CD4-positive, alpha-beta T cell treated with Interleukin-6 for 4 hours (primary cell): ENCODE measurements at places on chromosomes 4 and X.

- DNase-seq: no peak
These were observed 314.9 kb downstream of the ADGRL3 start for GRCh38 chr4:61514991-61515390.

GRCh38 chrX:106415276-106415895 is 196.4 kb upstream of the RADX start:
- peak; percentile 17 for DNase-seq

DNA sequence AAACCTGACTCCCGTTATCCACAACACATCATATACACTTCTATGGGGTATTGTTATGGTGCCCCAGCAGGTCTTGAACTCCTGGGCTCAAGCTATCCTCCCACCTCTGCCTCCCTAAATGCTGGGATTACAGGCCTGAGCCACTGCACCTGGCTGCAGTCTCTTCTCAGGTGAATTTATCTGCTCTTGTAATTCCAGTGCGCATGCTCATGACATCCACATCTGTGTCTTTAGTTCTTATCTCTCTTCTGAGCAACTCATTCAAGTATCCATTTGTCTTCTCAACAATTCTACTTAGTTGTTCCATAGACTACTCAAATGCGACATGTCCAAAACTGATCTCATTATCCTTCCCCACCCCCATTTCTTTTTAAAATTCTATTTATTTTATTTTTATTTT is 20.5 kb upstream of the MID2 start:
- DNase-seq: no peak

- no peak for DNase-seq
These were observed 840.6 kb downstream of the NLGN4X start for GRCh38 chrX:5388087-5388486.

DNA sequence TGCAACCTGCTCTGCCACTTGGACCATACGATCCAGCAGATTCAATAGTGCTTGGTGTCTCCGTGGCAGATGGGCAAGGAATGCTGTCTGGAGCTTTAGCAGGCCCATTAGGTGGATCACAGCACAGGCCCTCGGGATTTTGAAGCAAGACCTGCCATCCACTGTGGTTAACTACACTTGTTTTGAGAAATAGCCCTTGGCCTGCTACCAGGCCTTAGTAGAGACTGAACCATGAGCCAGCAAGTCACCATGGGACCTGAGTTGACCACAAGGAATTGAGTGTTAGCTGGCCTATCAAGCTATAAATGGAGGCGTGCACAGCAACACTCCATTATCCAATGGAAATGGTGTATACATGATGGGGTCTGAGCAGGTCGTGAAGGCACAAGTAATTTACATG is 14.5 kb upstream of the LDB2 start:
- no peak for DNase-seq

DNA sequence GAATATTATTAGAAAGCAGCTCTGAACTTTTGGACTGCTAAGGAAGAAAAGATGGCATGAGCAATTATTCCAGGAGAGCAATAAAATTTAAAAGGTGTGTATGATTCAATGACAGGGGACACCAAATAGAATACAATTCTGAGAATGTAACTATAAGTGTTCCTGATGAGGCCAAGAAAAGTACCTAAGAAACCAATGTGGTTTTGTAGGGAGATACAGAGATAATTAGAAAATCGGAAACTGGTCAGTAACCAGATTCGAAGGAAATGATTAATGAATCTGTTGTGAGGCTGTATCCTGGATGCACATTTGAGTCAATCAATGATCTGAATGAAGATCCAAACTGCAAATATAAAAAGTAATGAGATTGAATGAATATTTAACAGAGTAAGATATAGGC is 6.0 kb downstream of the NOA1 start:
- no peak for DNase-seq

DNA sequence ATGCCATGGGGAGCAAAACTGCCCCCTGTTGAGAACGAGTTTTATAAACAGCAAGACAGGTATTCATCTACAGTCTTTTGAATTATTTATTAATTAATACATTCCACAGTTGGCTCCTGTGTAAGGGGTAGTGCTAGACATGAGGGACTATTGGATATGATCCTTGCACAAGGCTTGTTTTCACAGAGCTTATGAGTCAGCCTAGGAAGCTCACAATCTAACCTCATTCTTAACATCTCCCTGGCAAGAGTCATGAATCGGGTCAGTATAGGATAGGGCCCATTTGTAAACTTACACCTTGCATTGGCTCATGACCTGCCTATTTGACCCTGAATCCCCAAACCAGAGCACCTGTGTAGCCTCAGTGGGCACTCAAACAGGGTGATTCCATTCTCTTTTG is 209.1 kb upstream of the HCCS start:
- no peak for DNase-seq

GRCh38 chr4:143858456-143858855 is 46.9 kb downstream of the GYPE start:
- DNase-seq: no peak

- no peak for DNase-seq
These were observed 655.6 kb upstream of the GALNTL6 start for GRCh38 chr4:171157462-171158082.

DNA sequence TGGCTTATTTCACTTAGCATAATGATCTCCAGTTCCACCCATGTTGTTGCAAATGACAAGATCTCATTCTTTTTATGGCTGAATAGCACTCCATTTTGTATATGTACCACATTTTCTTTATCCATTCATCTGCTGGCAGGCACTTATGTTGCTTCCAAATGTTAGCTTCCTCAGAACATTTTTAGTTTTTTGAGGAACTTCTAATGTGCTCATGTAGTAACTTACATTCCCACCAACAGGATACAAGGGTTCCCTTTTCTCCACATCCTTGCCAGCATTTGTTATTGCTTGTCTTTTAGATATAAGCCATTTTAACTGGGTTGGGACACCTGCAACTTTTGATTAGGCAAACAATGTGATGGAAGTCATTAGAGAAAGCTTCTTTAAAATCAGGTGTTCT is 454.2 kb downstream of the NLGN4X start:
- DNase-seq: no peak

DNA sequence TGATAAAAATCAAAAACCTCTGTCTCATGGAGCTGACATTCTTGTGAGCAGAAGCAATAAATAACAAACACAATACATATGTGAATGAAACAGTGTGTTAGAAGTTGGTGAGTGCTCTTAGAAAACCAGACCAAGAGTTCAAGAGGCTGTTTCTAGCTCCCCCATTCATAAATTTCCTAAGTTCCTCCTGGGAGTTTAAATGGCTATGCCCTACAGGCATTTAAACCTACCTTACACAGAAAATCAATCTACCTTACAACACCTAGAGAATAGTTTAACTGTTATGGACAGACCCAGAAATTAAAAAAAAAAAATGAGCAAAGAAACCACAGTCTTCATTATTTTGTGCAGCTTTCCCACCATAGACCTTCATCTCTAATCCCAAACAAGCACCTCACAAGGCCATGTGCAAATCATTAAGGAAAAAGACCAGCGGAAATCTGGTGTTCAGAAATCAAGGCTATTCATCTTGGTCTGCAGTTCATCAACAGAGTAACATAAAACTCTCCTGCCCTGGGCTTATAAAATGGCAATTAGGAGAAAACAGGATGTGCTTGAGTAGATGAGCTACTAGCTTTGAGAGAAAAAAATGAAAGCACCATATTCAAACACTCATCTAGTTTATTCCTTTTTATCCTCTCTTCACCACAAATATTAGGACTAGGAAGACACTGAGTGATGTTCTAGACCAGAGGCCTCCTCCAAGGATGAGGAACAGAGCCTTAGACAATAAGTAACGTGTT is 147.2 kb downstream of the SHROOM3 start:
- DNase-seq: no peak

- DNase-seq: no peak
These were observed 56.4 kb upstream of the PLAC8 start for GRCh38 chr4:83170952-83171399.

DNA sequence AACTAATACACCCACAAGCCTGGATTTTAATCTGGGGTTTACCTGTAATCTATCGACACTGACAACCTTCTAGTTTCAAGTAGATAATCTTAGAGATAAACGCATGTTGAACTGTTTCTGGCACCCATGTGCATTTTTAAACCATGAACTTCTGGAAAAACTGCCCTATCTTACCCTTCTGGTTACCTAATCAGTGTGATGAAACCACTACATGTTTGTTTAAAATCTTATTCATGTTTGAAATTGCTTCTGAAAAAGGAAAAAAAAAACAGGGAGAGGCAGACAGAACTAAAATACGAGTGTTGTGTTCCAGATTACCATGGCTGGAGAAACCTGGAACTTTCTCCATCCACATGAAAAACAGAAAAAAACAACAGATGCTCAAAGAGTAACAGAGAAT is 139.3 kb downstream of the MID1IP1 start:
- no peak for DNase-seq

DNA sequence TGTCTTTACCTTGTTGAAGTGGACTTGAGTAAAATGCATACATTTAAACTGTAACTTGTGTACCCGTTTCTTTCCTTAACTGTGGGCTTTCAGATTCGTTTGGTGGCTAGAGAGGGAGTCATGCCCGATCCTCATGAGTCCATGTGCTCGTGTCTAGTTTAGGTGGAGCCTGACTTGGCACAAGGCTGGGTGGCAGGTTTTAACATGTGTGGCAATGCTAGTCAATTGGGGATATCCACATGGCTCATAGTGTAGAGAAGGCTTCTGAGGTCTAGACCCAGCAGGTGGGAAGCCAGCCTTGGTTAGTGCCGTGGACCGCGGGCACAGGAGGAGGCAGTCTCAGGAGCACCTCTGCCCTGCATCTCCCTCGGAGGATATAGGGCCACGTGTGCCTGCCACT is 48.5 kb upstream of the CLCN4 start:
- peak; percentile 36 for DNase-seq

- no peak for DNase-seq
These were observed 69.7 kb downstream of the STARD8 start for GRCh38 chrX:68717196-68717595.

- DNase-seq: no peak
These were observed 14.3 kb downstream of the SMARCAD1 start for GRCh38 chr4:94221916-94222315.

DNA sequence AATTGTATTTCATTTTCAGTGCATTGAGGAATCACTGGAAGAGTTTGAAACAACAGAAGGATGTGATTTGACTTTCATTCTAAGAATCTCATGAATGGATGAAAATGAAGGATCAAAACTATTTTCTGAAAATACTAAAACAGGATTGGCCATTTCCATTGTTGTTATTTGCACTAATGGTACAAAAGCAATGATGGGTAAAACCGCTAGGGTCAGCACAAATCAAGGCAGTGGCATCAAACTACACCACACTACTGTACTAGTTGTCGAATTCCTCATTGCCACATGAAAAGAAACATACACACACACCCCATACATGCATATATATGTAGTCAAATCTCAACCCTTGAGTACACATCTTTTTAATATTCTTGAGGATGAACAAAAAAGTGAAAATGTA is 24.7 kb upstream of the CENPVL3 start:
- DNase-seq: no peak

DNA sequence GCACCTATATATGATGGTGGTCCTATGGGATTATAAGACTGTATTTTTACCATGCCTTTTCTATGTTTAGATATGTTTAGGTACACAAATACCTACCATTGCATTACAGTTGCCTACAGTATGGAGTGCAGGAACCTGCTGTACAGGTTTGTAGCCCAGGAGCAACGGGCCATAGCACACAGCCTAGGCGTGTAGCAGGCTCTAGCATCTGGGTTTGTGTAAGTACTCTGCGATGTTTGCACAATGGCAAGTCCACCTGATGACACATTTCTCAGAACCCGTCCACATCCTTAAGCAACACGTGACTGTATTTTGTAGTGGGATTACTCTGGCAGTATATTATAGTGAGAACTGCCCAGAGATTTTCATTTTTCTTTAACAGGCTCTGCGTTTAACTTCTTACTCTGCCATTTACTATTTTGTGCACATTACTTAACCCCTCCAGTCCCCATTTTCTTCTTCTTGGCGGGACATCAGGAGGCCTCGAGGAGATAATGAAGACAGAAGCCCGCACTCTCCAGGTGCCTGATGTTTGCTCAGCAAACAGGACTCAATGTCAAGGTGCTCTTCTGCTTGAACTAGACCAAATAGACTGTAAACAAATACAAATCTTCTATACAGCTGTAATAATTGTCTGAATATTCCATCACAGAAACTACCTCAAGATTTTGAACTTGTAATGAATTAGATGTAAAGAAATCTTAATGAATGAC is 102.0 kb upstream of the PDLIM3 start:
- no peak for DNase-seq

DNA sequence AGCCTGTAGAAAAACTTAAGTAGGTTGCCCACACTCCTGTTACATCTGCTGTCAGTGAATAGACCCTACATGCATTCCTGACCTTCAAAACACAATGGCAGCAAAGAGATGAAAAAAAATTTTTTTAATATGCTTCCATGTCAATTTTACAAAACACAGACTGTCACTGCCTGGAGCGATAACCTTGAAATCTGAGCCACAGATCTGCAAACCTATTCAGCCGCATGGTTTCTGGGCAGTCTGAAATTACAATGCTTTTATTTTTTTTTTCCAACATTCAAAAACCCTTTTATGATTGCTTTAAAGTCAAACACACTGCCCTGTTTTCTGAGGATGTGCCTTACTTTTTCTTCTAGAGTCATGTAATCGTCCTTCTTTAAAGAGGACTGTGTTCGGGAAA is 264.9 kb upstream of the PUDP start:
- no peak for DNase-seq

DNA sequence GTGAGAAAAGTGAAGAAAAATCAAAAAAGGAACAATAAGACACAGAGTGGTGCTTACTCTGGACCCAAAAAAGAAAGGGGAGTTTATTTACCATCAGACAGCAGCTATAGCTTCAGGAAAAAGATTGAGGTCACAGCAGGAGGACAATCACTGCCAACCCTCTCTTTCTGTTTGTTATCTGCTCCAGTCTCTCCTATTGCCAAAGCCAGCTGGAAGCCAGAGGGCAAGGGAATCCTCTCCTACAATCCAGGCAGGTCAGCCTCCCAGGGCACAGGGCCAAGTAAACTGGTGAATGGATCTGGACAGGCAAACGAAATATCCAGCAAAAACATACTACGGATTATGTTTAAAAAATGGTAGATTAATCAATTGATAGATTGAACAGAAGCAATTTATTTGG is 306.9 kb upstream of the SLIT2 start:
- DNase-seq: no peak

DNA sequence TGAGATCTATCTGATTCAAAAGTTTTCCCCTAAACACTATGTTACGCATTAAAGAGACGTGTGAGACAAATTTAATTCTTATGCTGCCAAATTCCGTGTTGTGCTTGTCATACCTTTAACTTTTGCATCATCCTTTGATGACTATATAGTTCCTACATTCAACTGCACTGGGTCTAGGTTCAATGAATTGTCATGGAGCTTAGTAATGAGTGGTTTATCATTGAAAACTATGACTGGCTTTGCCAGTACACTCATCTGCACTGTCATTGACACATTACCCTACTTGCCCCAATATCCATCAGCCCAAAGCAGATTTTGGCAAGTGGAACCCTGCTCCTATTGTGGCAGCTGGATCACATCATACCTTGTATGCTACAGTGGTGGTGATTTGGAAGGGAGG is 882.9 kb upstream of the SLIT2 start:
- no peak for DNase-seq
